ENCODE measurements at places on chromosomes 2 and 18.
A peak's percentile ranks its signal among the peaks of the same experiment; 100 is the strongest.

DNA sequence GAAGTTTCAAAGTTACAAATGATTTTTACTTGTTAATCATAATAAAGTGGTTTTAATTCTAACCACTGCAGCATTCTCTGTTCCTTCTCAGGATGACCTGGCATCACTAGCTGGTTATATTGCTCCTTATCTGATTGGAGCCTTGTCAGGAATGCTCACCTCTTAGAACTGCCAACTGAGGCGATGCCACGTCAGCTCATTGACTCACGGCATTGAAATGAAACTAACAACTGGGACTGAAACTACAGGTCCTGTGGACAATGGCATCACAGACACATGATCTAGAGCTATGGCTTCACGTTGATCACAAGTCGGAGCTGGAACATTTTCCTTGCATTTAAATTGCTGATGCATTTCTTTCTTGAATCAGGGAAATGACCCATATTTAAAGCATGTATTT lies 54.9 kb upstream of the MAP2 start:
- peak; percentile 78 for DNase-seq
- no peaks in the 10 kb centered on the region for H3K4me1 ChIP-seq
- no peak overlapping the region for H3K4me3 ChIP-seq
- no peaks in the 10 kb centered on the region for H3K36me3 ChIP-seq
- H3K27ac ChIP-seq = peak overlapping the region; percentile 24

- H3K4me3 ChIP-seq = no peak overlapping the region
- H3K27me3 ChIP-seq = no peaks in the 10 kb centered on the region
- H3K36me3 ChIP-seq = no peaks in the 10 kb centered on the region
- H3K4me1 ChIP-seq = no peaks in the 10 kb centered on the region
- DNase-seq = no peak
These were observed 171.6 kb downstream of the VAPA start for GRCh38 chr18:10085416-10085815.

GRCh38 chr2:145067549-145068030 lies 547.7 kb upstream of the ZEB2 start:
- peaks cover 9% of the 10 kb centered on the region for H3K4me1 ChIP-seq
- no peaks in the 10 kb centered on the region for H3K27me3 ChIP-seq
- H3K27ac ChIP-seq = no peak overlapping the region
- H3K4me3 ChIP-seq = no peak overlapping the region

DNA sequence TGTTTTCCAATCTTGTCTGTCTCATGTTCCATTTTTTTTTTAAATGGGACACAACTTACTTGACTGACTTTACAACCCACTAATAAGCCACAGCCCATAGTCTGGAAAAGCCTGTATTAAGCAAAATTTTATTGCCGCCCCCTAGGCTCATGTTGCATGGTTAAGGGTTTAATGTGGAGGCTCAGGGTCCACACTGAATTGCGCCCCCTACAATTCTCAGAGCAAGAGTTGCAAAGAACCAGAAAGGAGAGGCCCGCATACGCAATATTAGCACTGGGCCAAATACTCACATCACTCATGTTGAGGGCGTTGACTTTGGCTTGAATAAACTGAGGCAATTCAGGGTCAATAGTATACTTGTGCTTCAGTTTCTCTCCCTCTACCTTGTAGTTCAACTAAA lies 65.5 kb downstream of the NEB start:
- no peak overlapping the region for H3K27ac ChIP-seq
- DNase-seq = no peak
- H3K4me3 ChIP-seq = no peak overlapping the region
- H3K27me3 ChIP-seq = no peaks in the 10 kb centered on the region

- DNase-seq = no peak
- H3K27ac ChIP-seq = no peak overlapping the region
These were observed 74.5 kb downstream of the PIEZO2 start for GRCh38 chr18:11074889-11075288.

Measured in upper lobe of right lung (tissue), 1 donor.